ENCODE measurements at places on chromosomes 1 and 21.

DNA sequence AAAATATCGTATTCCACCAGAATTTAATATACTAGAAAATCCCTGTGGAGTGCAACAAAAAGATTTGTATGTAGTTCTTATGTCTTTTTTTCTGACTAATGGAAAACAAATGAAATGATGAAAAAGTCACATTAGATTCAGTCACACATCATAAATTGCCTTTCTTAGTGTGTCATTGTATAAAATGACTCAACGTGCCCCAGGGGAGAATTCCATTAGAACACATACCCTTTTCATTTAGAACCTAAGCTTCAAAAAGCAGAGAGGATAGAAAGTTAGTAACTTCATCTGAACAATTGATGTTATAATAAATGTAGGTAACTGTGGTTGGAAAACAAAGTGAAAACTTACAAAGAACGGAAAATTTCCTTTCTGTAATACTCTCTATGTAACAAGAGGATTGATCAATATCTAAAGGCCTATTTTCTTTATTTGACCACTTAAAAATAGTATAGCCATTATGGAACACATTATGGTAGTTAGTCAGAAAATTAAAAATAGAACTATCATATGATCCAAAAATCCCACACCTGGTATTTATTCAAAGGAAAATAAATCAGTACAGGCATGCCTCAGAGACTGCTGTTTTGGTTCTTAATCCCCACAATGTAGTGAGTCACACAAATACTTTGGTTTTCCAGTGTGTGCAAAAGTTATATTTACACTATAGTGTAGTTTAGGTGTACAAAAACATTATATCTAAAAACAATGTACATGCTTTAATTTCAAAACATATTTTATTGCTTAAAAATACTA is 1016.1 kb downstream of the KCNT2 start:
- DNase-seq: no peak

- no peak for DNase-seq
Measured at GRCh38 chr1:60078182-60078581, 4.6 kb upstream of the C1orf87 start.

DNA sequence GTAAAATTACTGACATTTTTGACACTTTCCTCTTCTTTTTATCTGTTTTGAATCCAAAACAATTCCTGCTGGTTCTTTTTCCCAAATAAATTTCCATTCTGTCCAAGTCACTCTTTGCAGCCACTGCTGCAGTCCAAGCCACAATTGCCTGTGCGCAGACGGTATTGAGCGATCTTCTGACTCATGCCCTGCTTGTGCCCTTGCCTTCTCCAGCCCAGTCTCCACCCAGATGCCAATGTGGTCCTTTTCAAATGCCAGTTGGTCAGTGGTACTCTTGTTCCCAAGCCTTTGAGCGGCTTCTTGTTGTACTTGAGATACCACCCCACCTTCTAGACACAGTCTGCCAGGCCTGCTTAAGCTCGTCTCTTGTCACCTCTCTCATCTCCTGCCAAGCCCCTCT is 78.9 kb downstream of the CAMTA1 start:
- no peak for DNase-seq

DNA sequence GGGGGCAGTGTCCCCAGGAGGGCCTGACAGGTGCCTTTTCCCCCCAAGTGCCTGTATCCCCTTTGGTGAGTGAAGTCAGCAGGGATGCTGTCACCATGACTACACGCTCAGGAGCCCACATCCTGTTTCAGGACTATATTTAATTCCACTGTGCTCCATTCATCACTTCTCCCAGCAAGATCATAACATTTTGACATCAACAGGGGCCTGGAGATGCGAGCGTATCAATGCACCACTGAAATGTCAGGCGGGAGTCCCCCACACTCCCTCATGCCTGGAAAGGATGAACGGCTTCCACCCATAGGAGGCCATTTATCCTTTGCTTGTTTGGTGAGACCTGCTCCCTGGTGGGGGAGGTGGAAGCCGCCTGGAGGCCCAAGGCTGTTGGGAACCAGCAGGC is 119.1 kb downstream of the PTPRU start:
- DNase-seq: no peak

GRCh38 chr1:164311377-164311776 is 247.6 kb upstream of the PBX1 start:
- no peak for DNase-seq

GRCh38 chr1:37974567-37974966 is 15.3 kb downstream of the SF3A3 start:
- no peak for DNase-seq

DNA sequence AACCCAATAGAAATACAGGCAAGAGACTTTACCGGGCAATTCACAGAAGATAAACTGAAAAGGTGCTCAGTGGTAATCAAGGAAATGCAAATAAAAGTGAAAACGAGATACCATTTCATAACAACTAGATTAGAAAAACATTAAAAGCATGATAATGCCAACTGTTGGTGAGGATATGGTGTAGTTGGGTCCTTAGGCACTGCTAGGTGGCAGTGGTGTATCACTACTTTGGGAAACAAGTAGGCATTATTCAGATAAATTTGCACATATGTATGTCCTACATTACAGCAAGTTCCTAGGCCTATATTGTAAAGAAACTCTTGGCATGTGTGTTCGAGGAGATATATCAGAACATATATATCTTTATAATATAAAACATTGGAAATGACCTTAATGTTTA is 31.0 kb downstream of the AZIN2 start:
- no peak for DNase-seq

DNA sequence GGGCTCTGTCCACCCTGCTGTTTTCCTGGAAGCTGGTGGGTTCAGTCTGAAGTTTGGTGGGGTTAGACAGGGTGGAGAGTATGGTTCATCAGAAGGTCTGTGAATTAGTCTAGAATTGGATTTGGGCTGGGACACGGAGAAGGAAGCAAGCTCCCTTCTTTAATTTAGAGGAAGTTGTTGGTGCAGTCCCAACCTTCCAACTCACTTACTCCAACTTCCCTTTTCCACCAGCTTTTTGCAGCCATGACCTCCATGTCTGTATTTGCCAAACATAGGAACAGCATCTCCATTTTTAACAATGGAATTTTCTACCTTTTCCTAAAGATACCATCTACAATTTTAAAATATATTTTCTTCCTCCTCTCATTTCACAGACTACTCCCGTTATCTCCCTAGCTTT is 28.5 kb upstream of the PRELP start:
- no peak for DNase-seq

GRCh38 chr1:40849801-40850592 is 12.2 kb downstream of the CITED4 start:
- peak; percentile 80 for DNase-seq

DNA sequence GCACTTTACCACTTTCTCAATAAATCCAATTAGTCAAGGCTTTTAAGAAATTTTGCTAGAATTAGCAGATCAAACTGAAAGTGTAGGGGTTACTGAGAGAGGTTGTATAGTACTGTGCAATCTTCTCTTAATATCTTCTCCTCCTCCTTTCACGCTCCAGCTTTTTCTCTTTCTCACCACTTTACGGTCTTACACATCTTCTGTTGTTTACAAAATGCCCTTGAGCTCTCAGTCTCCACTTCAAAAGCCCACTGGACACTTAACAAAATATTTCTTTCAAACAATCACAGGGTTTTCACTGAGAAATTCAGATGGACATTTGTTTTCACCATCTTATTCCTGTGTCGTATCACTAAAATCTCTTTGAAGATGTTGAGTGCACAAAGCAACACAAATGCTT is 678.2 kb downstream of the ADGRL2 start:
- DNase-seq: no peak

GRCh38 chr1:94679332-94680038 is 137.9 kb upstream of the F3 start:
- DNase-seq: no peak

- DNase-seq: no peak
Measured at GRCh38 chr1:185427264-185427663, 110.2 kb upstream of the IVNS1ABP start.

DNA sequence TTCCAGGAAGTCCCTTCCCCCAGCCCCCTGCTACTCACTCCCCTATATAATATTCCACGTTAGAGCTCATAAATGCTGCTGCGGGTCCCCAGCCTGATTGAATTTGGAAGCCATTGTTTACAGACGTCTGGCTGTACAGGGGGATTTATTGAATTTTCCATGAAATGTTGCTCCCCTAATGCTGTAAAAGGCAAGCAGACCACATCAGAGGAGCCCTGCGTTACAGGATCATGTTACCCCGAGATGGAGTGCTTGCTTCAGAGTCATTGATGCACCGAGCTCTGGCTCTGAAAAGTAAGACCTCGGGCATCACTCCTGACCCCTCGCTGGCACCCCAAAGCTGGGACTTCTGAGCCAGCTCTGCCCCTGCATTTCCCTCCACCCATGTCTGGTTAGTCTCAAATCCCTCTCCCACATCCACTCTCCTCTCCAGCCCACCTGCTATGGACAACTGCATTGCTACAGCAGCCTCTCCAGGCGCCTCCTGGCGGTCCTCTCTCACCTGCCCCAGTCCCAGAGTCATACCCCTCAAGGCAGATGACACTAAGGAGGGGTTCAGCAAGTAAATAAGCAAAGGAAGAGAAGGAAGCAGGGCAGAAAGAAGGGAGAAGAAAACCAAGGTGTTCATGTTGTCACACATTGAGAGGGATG is 127.8 kb downstream of the TMEM53 start:
- no peak for DNase-seq

DNA sequence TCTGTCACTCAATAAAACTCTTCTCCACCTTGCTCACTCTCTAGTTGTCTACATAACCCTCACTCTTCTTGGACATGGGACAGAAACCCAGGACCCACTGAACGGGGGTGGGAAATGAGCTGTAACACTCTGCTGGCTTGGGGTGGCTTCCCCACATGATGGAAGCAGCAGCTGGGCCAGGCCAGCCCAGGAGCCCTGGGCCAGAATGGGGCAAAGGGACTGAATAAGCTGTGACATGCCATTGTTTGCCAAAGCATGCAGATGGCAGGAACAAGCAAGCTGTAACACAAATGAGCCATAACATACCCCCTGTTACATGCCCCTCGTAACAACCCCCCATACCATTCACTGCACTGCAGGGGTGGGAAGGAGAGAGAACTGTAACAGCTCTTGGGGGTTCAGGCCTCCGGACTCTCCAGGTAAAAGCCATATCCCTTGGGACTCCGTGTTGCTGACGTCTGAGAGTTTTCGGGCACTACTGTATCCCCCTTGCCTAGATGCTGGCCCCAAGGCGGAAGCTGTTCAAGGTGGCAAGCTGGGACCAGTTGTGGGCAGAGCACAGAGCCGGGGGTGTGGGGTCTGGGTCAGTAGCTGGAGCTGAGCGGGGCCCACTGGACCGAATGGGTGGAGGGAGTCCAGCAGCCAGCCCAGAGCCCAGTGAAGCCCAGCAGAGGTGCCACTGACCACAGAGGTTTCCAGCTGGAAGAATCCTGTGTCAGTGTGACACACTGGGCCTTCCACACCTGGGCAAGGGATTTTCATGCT is 56.1 kb upstream of the DMRTB1 start:
- DNase-seq: no peak

GRCh38 chr1:215863796-215864195 is 296.7 kb downstream of the KCTD3 start:
- DNase-seq: no peak

DNA sequence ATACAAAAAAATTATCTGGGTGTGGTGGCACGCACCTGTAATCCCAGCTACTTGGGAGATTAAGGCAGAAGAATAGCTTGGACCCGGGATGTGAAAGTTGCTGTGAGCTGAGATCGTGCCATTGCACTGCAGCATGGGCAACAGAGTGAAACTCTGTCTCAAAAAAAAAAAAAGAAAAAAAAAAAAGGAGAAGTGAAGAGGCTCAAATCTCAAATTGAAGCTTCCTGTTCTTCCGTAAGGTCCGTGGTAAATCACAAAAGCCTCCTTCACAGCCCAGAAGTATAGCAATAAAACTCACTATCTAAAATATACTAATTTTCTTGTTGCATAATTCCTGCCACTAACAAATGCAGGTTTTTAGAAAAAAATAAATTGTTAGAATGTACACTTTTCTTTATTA is 498.2 kb upstream of the BRINP3 start:
- DNase-seq: no peak

- DNase-seq: no peak
Measured at GRCh38 chr1:17016317-17016661, 4.6 kb upstream of the ATP13A2 start.

DNA sequence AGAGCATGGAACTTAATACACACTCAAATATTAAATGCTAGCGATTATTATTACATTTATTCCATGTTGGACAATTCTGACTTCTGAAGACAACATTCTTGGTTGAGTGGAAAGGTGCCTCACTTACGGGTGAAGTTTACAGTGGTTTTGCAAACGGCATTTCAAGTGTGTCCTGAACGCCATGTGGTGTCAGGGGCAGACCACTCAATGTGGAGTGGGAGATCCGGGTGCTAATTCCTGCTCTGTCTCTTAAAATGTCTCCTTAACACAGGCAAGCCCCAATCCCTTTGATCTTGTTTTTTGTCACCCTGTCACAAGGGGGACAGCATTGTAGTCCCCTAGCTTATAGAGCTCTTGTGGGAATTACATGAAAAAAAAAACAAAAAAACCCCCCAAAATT is 5.6 kb upstream of the TDRD10 start:
- DNase-seq: no peak

DNA sequence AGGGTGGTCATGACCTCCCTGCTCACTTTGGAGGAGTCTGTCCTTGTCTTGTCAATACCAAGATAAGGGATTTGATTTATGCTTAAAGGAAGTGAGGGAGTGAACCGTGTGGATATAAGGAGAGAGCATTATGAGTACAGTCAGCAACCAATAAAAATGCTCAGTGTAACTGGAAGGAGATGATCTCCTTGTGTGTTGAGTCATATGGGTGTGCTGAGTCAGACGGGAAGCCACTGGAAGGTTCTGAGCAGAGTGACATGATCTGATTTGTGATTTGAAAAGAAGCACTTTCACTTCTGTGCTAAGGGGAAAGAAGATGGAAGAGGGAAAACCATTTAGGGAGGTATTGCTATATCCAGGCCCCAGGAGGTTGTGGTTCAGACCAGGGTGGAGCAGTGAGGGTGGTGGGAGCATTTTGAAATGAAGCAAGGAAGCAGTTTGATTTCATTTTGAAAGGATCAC is 2.5 kb upstream of the BCL10 start:
- no peak for DNase-seq

GRCh38 chr1:6490181-6491080 is 1.0 kb downstream of the PLEKHG5 start:
- DNase-seq: peak; percentile 57

GRCh38 chr1:20648438-20648837 is 12.7 kb downstream of the DDOST start:
- DNase-seq: no peak

GRCh38 chr1:229013981-229014380 is 256.9 kb upstream of the RAB4A start:
- DNase-seq: no peak

GRCh38 chr1:172135076-172135672 is 285.3 kb upstream of the C1orf105 start:
- DNase-seq: no peak

DNA sequence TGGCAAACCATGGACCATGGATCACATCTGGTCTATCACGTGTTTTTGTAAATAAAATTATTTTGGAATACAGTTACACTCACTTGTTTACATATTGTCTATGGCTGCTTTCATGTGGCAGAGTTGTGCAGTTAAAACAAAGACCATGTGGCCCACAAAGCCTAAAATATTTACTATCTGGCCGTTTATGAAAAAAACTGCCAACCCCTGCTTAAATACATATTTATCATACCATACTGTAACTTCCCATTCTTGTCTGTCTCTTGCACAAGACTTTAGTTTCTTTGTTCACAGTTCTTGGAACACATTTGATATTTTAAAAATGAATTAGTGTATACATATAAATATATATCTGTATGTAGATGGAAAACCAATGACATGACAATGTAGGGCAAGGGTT is 141.5 kb downstream of the PAPPA2 start:
- no peak for DNase-seq

- DNase-seq: no peak
Measured at GRCh38 chr1:89842567-89843272, 21.9 kb downstream of the LRRC8D start.

GRCh38 chr21:31310750-31311149 is 33.3 kb downstream of the TIAM1 start:
- DNase-seq: no peak

Measured in liver (tissue), 10 donors.